ENCODE measurements at places on chromosomes 3 and 15.

- DNase-seq, result no peak
Measured at GRCh38 chr15:75753145-75753544, 40.5 kb upstream of the CSPG4 start.

GRCh38 chr3:196406811-196407470, 25.3 kb downstream of the UBXN7 start:
- DNase-seq, result no peak

- DNase-seq, result no peak
Measured at GRCh38 chr15:101159936-101160815, 91.7 kb downstream of the CHSY1 start.

- no peak for DNase-seq
Measured at GRCh38 chr3:193768070-193768394, 175.0 kb downstream of the OPA1 start.

GRCh38 chr3:48930590-48930989, 11.9 kb downstream of the ARIH2 start:
- DNase-seq, result no peak

GRCh38 chr3:184616436-184616835, 54.9 kb downstream of the EPHB3 start:
- no peak for DNase-seq

GRCh38 chr15:91889111-91889815, 35.8 kb downstream of the SLCO3A1 start:
- no peak for DNase-seq

- no peak for DNase-seq
Measured at GRCh38 chr15:68566377-68566954, 12.3 kb upstream of the CORO2B start.

DNA sequence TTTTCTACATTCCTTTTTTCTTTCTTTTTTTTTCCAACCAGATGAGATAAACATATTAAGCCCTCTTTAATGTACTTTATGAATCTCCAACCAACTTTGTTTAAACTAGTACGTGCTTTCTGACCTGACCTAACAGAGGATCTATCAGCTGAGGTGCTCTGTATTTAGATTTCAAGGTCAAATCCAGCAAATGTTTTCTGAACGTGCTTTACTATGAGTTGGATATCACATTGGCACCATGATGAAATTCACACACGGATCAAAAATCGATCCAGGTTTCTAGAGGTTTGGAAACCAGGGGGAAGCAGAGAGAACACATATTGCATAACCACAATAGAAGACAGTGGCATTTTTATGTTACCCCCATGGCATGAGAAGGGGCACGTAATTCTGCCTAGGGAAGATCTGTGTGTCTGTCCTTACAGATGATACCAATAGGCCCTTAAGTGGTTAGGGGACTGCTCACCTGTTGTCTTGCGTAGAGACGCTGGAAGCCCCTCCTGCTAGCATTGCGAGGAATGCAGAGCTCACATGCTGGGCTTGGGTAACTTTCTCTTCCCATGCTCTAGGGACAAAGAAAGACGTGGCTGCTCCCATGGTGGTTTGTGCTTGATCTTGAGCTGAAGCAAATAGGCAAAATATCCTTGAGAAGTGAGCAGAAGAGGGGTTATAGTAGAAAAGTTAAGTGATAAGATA, 59.3 kb upstream of the ABHD10 start:
- peak; percentile 28 for DNase-seq

DNA sequence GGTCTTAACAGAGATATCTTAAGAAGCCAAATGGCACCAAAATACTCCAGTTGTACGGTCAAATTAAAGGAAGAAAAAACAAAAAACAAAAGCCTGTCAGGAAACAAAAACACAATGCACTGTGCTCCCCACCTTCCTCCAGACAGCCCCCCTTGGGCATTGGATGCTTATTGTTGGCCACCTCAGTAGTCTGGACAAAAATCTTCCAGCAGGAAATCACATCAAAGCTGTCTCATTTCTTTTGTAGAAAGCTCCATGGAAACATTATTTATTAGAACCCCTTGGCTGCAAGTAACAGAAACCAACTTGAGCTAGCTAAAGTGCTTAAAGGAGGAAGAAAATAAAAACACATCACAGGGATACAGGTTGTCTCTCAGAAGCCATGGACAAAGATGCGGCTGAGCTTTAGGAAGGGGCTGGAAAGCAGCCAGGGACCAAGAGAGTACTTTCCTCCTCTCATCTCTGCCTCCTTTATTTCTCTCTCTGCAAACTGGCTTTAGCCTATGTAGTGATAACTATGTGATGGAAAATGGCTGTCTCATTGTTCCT, 651.5 kb upstream of the ADAMTS9 start:
- no peak for DNase-seq

DNA sequence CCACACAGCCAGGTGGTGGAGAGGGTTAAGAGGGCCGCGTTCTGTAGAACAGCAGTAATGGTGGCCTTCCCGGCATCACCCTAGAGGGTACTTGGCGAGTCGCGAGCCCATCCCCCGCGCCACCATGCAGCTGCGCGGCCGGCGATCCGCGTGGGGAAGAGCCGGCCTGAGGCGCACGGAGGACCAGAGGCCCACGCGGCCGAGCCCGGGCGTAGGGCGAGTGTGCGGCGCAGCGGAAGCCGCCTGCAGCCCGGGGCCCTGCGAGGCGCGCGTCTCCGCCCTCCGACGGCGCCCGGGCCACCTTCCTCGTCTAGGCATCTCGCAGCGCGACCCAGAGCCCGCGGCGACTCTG, 423 bp downstream of the TKT start:
- no peak for DNase-seq

- no peak for DNase-seq
Measured at GRCh38 chr3:128485282-128486204, 7.5 kb downstream of the GATA2 start.

DNA sequence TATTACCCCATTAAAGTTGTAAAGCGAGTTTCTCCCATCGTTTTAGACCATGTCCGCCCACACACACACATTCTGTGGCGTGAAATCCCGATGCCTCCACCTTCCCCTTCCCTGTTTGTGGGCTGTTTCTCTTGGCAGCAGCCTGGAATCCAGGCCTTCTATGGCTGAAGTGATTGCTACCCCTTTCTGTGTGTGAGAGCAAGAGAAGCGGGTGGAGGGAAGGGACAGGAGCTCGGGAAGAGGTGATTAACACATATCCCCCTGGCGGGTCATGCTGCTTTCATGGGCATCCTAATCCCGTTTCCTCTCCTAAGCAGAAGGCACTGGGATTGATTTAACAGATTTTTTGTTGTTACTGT, 283.8 kb upstream of the RGMA start:
- no peak for DNase-seq

GRCh38 chr15:42059661-42060476, 34.5 kb downstream of the PLA2G4D start:
- peak; percentile 59 for DNase-seq

DNA sequence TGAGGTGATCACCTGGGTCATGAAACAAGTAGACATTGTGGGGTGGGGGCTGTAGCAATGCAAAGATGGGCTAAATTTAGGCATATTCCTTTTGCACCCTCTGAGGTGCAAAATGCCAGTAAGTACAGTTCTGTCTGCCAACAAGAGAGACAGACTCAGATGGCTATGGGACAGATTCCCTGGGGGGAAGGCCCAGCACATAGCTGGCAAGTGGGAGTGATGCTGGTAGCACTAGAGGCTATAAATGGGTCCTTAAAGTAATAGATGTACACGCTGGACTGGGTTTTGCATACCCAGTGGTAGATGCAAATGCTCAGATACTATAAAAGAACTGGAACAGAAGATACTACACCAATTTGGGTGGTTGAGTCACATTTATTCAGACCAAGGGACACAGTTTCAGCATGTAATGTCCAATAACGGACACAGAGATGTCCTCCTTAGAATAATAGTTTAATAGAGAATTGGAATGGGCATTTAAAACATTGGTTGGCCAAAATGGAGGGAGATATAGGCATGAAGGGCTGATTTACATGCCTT, 67.4 kb upstream of the RNU6-1 start:
- DNase-seq, result no peak

DNA sequence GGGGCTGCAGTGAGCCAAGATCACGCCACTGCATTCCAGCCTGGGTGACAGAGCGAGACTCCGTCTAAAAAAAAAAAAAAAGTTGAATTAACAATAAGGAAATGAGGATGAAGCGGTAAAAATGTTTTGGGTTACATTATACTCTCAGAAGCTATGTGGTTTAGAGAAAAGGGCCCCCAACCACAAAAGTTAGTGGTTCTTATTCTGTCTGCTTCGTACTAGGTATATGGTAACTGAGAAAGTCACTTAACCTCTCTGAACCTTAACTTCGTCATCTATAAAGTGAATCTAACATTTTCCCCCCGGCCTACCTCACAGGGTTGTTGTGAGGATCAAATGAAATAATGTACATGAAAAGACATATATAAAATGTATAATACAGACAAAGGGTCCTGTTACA, 38.4 kb upstream of the EHHADH start:
- DNase-seq, result no peak

DNA sequence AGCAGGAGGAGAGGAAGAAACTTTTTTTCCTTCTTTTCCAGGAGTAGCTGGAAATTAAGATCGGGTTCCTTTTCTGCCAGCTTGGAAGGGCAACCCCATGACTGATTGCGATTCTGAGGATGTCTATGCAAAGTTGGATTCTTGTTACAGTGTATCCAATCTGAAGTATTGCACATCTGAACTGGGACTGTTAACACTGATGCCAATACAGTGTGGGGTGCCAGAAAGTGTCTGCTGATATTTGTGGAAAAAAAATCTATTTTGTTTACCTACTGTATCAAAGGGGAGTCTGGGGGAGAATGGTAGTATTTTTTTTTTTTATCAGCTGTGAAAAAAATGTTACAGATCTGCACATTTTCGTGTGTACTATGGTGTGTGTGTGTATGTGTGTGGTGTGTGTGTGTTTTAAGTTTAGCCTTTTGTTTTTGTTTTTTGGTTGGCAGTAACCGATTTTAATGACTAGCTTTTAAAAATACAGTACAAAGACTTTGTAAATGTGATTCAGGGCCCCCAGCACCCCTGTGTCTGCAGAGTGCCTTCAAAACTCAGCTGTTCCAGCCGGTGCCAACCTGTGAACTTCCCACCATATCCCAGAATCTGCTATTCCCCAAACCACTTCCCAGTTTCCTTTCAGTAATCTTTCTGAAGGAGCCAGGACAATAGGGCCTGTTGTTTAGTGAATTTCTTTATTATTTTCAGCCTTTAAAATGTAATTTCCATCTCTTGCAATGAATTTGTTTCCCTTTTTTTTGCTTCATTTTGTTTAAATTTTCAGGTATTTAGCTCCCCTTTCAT, 1.9 kb downstream of the RAP2B start:
- DNase-seq, result peak; percentile 1

DNA sequence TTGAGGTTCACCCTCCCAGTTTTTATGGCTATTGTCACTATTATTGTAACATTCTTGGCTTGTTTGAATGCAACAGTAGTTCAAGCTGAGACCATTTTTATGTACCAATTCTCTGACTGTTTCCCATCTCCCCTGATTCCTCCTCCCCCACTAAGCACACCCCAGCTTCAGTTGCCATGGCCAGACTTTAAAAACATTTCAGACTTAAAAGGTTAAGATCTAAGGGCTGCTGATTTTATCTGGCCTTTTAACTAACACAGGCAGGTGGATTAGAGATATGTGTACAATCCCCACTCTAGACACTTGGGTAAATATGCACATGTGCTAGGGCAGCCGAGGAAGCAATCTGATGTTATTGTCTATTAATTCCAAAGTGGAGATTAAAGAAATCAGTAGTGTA, 386.3 kb upstream of the NR2F2 start:
- DNase-seq, result no peak

DNA sequence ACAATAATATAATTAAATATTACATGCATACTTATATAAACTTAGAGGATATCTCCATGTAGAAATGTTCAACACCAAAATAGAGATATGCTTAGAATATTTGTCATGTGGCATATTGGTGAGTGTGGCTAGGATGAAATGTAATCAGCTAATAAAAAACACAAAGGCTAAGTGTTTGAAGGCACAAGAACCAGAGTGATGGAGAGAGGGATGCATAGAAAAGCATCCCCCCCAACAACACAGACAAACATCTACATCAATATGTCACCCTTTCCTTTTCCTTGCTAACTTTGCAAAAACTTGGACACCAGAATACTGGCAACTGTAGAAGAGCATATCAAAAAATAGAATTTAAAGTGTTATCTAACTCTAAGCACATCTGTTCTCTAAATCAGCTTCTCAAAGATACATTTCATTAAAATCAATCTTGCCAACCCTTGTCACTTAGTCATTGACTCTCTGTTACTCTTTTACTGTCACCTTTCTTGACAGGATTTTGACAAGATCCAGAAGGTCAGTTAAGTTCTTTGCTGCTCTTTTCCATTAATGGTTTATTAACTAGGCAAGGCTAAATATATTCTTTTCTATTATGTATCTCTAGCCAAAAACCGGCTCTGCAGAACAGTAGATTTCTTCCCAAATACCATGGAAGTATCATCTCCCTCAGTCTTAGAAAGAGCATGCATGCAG, 695.9 kb downstream of the OTOL1 start:
- no peak for DNase-seq

GRCh38 chr3:115022199-115022598, 124.9 kb downstream of the ZBTB20 start:
- DNase-seq, result no peak

DNA sequence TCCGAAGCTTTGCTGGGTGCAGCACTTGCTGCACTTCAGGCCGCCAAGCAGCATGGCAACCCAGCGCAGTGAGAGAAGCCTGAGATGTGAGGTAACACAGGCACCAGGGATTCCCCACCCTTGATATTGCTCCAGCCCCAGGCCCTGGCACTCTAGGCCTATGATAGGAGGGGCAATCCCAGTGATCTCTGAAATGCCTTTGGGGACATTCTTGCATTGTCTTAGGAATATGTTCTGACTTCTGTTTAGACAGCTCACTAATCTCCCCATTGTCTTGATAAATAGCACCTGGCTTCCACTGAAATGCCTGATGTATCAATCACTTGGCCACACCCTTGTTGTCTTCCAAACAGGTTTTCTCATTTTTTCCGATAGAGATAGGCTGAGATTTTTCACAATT, 102.8 kb downstream of the SOX14 start:
- peak; percentile 85 for DNase-seq

GRCh38 chr3:189720736-189721417, 89.7 kb downstream of the TP63 start:
- peak; percentile 63 for DNase-seq

DNA sequence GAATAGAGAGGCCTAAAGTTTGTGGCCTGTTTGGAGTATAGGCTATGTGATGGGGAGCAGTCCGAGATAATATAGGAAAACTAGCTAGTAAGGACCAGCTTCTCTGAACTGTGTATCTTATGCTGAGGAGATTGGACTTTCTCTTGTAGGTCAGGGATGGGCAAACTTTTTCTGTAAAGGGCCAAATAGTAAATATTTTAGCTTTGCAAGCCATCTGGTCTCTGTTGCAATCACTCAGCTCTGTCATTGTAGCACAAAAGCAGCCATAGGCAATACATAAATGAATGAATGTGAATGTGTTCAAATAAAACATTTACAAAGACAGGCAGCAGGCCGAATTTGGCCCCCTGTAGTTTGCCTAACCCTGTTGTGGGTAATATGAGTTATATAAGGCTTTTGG, 24.5 kb downstream of the TMOD3 start:
- DNase-seq, result no peak

DNA sequence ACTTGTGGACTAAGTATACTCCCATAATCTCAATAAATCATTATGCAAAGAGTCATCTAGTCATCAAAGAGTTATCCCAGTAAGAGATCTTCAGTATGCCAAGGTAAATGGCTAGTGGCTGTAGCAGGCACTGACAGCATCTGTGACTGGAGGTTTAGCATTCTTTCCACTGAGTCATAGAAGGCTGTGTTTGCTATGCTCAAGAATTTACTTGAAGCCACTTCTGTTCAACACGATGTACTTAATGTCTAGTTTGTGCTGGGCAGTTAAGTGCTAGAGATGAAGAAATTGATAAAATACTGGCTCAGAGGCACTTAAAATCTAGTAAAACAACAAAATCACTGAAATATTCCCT, 13.0 kb downstream of the ZBED2 start:
- DNase-seq, result no peak
